Body of pancreas (tissue), 4 donors: ENCODE measurements at places on chromosomes 12 and 14.

DNA sequence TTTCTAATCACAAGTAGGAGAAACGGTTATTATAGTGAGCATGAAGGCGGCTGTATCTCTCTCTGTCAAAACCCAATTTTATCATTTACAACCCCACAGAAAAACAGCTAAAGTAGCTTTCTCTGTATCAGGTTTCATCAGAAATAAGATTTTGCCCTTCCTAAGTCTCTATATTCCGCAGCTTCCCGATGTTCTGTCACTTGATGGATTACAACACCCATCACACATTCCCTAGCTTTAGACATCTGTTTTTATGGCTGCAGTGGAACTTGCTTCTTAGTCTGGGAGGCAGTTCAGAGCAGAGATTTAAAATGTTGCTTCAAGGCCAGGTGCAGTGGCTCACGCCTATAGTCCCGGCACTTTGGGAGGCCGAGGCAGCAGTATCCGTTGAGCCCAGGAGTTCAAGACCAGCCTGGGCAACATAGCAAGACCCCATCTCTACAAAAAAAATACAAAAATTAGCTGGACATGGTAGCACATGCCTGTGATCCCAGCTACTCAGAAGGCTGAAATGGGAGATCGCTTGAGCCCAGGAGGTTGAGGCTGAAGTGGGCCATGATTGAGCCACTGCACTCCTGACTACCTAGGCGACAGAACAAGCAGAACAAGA lies 27.6 kb upstream of the FOXN3 start:
- H3K27me3 ChIP-seq = no peaks in the 10 kb centered on the region
- H3K27ac ChIP-seq = no peak overlapping the region
- H3K36me3 ChIP-seq = no peaks in the 10 kb centered on the region
- H3K4me3 ChIP-seq = no peak overlapping the region

DNA sequence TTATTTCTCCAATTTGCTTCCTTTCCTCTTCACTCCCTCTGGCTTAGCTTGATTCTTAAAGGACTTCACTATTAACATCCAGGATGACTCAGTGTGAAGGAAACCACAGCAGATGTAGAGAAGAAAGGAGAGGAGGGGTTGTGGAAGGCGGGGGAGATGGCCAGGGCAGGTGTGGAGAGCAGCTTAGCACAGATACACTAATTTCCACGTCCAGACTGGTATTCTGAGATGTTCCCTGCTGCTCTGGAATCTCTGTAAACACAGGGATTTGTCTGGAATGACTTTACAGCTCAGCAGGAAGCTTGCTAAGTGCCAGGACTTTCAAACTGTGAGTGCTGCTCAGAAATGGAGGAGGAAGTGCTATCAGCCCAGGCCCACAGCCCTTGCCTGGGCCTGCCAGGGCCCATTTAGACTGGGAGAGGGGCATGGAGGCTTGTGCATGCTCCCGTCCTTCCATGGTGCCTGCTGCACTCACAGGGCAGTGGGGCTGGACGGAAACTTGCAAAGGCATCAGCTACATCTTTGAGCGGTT lies 202.5 kb upstream of the DDHD1 start:
- no peak overlapping the region for H3K27ac ChIP-seq
- no peak overlapping the region for H3K4me3 ChIP-seq
- H3K36me3 ChIP-seq = no peaks in the 10 kb centered on the region
- H3K4me1 ChIP-seq = no peaks in the 10 kb centered on the region
- DNase-seq = no peak

- H3K4me1 ChIP-seq = no peaks in the 10 kb centered on the region
- H3K36me3 ChIP-seq = no peaks in the 10 kb centered on the region
- no peaks in the 10 kb centered on the region for H3K27me3 ChIP-seq
- DNase-seq = no peak
- no peak overlapping the region for H3K4me3 ChIP-seq
These were observed 49.9 kb downstream of the ZFYVE21 start for GRCh38 chr14:103765526-103765925.

DNA sequence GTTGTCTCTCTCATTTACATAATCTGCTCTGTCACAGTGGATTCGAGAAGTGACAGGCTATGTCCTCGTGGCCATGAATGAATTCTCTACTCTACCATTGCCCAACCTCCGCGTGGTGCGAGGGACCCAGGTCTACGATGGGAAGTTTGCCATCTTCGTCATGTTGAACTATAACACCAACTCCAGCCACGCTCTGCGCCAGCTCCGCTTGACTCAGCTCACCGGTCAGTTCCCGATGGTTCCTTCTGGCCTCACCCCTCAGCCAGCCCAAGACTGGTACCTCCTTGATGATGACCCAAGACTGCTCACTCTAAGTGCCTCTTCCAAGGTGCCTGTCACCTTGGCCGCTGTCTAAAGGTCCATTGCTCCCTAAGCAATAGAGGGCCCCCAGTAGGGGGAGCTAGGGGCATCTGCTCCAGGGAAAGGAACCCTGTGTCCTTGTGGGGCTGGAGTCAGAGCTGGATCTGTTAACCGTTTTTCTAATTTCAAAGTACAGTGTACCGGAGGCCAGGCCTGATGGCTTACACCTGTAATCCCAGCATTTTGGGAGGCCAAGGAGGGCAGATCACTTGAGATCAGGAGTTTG lies 5.1 kb downstream of the ERBB3 start:
- no peaks in the 10 kb centered on the region for H3K27me3 ChIP-seq
- peaks cover 66% of the 10 kb centered on the region for H3K4me1 ChIP-seq
- H3K27ac ChIP-seq = peak overlapping the region; percentile 13
- H3K4me3 ChIP-seq = no peak overlapping the region
- DNase-seq = peak; percentile 48
- peaks cover 18% of the 10 kb centered on the region for H3K36me3 ChIP-seq

- no peak overlapping the region for H3K27ac ChIP-seq
- H3K36me3 ChIP-seq = no peaks in the 10 kb centered on the region
- peaks cover 10% of the 10 kb centered on the region for H3K4me1 ChIP-seq
- DNase-seq = peak; percentile 8
These were observed 1.7 kb upstream of the C12orf56 start for GRCh38 chr12:64392221-64392620.

DNA sequence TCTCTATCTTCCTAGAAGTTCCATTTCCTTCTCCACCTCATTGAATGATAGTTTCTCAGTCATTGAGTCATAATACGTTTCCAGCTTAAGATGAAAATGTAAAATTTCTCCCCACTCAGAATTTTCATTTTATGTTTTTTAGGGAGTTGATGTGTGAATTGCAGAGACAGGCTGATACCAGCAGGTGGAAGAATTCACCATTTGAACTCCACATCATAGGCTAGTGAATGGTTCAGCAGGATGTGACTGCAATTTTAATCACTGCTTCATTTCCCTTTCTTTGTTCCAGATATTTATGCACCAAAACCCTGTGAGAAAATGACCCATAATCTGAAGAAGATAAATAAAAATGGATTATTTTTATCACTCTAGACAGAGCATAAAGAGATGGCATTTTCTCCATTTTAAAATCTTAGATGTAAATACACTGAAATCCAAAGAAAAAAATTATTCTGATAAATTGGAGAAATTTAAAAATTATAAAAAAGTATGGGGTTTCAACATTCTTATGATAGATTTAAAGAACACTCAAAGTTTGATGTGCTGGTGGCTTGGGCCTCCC lies 10.6 kb upstream of the PYGL start:
- no peak for DNase-seq
- no peaks in the 10 kb centered on the region for H3K4me1 ChIP-seq
- no peak overlapping the region for H3K27ac ChIP-seq
- no peak overlapping the region for H3K4me3 ChIP-seq

DNA sequence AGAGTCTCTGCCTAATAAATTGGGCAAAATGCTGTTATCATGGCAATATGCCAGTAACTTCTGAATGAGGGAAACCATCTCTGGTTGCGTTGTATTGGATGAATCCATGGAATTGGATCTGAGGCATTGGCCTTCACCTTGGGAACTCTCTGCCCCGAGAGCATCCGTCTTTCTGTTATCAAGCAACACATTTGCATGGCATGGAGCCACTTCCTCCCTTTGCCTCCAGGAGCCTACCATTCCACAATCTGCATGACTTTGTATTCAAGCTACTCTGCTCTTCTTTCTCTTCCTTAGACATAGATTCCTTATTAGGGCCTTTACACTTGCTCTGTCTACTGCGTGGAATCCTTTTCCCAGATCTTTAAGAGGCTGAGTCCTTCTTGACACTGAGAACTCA lies 57.2 kb downstream of the RIC8B start:
- no peaks in the 10 kb centered on the region for H3K36me3 ChIP-seq
- peaks cover 7% of the 10 kb centered on the region for H3K4me1 ChIP-seq
- H3K27me3 ChIP-seq = no peaks in the 10 kb centered on the region
- DNase-seq = no peak
- no peak overlapping the region for H3K27ac ChIP-seq

DNA sequence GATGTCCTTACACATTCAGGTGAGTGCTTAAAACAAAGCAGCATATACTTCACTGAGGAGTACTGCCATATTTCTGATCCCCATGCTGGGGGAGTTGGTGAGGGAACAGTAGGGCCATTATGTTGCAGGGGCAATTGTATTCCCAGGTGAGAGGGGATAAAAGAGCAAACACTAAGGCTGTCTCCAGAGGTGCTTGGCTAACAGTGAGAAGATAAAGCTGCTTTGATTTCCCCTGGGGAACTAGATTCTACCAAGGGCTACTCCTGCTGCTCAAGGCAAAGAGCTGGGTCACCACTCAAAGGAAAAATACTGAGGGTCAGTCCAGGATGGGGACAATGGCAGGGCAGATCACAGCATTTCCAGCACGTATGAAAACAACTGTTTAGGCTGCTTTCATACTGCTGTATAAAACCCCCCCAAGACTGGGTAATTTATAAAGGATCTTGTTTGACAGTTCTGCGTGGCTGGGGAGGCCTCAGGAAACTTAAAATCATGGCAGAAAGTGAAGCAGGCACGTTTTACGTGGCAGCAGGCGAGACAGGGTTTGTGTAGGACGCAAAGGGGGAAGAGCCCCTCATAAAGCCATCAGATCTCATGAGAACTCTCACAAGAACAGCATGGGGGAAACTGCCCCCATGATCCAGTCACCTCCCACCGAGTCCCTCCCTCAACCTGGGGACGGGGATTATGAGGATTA lies 47.8 kb upstream of the OR5AU1 start:
- H3K27ac ChIP-seq = no peak overlapping the region
- H3K27me3 ChIP-seq = no peaks in the 10 kb centered on the region
- no peak for DNase-seq
- H3K4me1 ChIP-seq = no peaks in the 10 kb centered on the region
- H3K36me3 ChIP-seq = peaks cover 2% of the 10 kb centered on the region

- peaks cover 42% of the 10 kb centered on the region for H3K4me1 ChIP-seq
- DNase-seq = no peak
- no peaks in the 10 kb centered on the region for H3K36me3 ChIP-seq
- no peak overlapping the region for H3K4me3 ChIP-seq
These were observed 4.5 kb upstream of the TNFRSF1A start for GRCh38 chr12:6346235-6346832.

DNA sequence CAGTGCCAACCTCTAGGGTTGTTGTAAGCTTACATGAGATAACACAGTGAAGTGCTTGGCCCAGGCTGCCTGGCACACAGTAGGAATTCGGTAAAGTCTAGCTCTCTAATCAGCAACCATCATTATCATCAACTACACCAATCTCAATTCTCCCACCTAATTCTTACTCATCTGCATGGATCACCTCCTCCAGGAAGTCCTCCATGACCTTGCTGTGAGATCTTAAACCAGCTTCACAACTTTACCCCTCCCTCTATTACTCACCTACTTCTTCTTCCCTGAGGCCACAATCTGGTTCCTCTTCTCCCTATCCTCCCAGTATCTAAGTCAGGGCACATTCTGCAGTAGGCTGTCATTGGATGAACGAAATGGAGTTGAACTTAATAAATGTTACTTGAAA lies 67.3 kb downstream of the GSC start:
- H3K36me3 ChIP-seq = no peaks in the 10 kb centered on the region
- no peaks in the 10 kb centered on the region for H3K27me3 ChIP-seq
- DNase-seq = no peak
- no peak overlapping the region for H3K4me3 ChIP-seq
- no peaks in the 10 kb centered on the region for H3K4me1 ChIP-seq

DNA sequence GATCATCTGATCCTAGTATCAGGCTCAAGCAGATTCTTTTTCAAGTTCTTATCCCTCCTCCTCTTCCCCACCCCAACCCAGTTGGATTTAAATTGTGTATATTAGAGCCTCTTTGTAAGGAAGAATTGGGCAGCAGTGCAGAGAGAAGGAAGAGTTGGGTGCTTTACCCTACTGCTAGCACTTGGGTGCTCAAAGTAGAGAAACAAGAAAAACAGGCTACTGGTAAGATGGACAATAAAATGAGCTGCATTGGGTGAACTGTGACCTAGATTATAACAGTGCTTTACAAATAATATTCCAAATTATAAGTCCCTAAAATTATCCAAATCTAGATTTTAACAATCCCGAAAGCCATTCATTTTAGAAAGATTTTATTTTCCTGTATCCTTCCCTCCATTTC lies 363.4 kb upstream of the GARIN6 start:
- DNase-seq = no peak
- no peak overlapping the region for H3K4me3 ChIP-seq
- H3K4me1 ChIP-seq = no peaks in the 10 kb centered on the region
- H3K27me3 ChIP-seq = no peaks in the 10 kb centered on the region
- H3K27ac ChIP-seq = no peak overlapping the region

DNA sequence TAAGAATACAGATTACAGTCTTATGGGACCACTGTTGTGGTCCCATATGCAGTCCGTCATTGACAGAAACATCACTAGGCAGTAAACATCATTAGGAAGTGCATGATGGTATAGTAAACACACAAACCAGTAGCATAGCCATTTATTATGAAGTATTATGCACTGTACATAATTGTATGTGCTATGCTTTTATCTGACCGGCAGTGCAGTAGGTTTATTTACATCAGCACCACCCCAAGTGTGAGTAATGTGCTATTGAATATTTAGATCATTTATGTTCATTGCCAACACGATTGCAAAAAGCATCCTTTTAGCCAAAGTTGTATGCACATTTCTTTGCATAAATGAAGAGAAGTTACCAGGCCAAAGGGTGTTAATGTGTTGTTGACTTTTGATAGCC lies 531.6 kb upstream of the TBX3 start:
- H3K4me3 ChIP-seq = no peak overlapping the region
- no peak overlapping the region for H3K27ac ChIP-seq
- no peaks in the 10 kb centered on the region for H3K27me3 ChIP-seq
- H3K36me3 ChIP-seq = no peaks in the 10 kb centered on the region
- no peak for DNase-seq
- no peaks in the 10 kb centered on the region for H3K4me1 ChIP-seq

- no peak for DNase-seq
- no peak overlapping the region for H3K27ac ChIP-seq
- no peaks in the 10 kb centered on the region for H3K27me3 ChIP-seq
- H3K4me1 ChIP-seq = no peaks in the 10 kb centered on the region
These were observed 313.2 kb downstream of the SEC23A start for GRCh38 chr14:38789805-38790204.

DNA sequence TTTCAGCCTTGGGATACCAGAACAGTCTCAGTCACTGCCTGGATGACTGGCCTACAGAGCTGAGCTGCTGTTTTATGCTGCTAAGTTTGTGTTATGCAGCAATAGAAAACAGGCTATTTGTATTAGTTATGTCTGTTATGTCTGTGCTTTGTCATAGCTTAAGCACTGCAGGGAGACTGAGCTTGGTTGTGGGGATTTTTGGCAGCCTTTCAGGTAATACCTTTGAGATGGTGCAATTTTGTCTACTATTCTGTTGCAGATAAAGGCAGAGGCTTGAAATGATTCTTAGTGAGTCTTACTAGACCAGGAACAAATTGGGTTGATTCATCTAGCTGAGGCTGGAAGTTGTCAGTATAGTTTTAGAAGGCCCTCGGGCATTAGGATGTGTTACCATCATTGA lies 201.3 kb upstream of the RBM19 start:
- no peak for DNase-seq
- H3K4me1 ChIP-seq = no peaks in the 10 kb centered on the region
- no peak overlapping the region for H3K27ac ChIP-seq
- no peaks in the 10 kb centered on the region for H3K27me3 ChIP-seq
- no peak overlapping the region for H3K4me3 ChIP-seq

- no peak overlapping the region for H3K4me3 ChIP-seq
- no peak for DNase-seq
- peaks cover 21% of the 10 kb centered on the region for H3K4me1 ChIP-seq
- H3K36me3 ChIP-seq = no peaks in the 10 kb centered on the region
- H3K27ac ChIP-seq = peak overlapping the region; percentile 7
These were observed 16.9 kb downstream of the TAOK3 start for GRCh38 chr12:118355843-118356242.
